ENCODE measurements at places on chromosomes 6 and 20.

- DNase-seq: no peak
These were observed 9.1 kb upstream of the BPIFA2 start for GRCh38 chr20:33158637-33159385.

DNA sequence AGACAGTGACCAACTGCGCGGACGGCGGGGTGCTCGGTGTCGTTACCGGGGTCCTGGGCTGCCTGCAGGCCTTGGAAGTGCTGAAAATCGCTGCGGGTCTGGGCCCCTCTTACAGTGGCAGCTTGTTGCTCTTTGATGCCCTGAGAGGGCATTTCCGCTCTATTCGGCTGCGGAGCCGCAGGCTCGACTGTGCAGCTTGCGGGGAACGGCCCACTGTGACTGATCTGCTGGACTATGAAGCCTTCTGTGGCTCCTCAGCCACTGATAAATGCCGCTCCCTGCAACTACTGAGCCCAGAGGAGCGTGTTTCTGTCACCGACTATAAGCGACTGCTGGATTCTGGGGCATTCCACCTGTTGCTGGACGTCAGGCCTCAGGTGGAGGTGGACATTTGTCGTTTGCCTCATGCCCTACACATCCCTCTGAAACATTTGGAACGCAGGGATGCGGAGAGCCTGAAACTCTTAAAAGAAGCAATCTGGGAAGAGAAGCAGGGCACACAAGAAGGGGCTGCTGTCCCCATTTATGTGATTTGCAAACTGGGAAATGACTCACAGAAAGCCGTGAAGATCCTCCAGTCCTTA is 1.0 kb downstream of the MOCS3 start:
- no peak for DNase-seq

- DNase-seq: no peak
These were observed 5.9 kb upstream of the IRF4 start for GRCh38 chr6:385614-386013.

- no peak for DNase-seq
These were observed 385.9 kb upstream of the JAG1 start for GRCh38 chr20:11059659-11060058.

GRCh38 chr6:112016320-112016719 is 37.6 kb upstream of the CCN6 start:
- no peak for DNase-seq

DNA sequence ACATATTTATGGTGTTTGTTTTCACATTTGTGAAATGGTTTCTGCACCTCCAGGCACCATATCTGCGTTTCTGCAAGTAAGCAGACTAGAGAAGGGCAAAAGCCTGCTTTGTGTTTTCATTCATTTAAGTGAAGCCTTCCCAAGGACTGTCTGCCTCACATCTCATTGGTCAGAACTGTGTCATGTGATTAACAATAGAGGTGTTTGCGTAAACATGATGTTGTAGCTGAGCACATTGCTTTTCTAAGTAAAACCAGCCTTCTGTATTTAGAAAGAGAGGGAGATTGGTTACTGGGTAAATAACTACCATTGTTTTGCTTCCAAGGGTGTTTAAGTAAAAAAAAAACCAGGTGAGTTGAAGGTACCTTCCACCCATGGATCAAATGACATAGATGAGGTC is 39.7 kb downstream of the SH3BGRL2 start:
- DNase-seq: no peak

DNA sequence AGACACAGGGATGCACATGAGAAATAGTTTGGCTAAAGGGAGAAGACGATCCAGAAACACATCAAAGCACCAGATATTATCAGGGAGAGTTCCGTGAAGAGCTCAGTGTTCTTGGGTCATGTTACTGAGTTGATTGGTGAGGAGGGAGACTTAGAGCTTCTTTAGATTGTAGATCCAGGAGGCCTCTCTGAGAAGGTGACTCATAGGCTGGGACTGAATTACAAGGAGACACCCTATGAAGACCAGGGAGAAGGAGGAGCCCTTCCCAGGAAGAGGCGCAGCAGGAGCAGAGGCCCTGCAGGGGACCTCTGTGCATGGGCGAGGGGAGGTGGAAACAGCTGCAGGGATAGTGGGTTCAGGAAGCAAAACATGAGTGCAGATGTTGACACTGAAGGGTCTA is 196.5 kb downstream of the SLC24A3 start:
- DNase-seq: no peak

DNA sequence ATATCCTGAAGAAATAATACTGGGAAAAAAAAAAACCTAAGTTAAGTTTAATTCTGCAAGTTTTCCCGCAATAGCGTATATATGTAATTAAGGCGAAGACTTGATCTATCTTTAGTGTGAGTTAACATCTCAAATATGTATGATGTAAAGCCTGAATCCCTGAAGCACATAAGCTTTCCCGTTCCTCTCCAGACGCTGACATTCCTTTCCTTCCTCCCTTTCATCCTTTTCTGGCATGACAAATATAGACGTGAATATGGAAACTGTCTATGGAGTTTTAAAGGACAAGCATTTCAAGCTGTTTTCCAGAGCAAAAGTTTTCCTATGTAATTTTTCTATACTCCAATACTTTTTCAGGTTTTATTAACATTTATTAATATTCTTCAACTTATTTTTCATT is 637.0 kb downstream of the COL12A1 start:
- no peak for DNase-seq

DNA sequence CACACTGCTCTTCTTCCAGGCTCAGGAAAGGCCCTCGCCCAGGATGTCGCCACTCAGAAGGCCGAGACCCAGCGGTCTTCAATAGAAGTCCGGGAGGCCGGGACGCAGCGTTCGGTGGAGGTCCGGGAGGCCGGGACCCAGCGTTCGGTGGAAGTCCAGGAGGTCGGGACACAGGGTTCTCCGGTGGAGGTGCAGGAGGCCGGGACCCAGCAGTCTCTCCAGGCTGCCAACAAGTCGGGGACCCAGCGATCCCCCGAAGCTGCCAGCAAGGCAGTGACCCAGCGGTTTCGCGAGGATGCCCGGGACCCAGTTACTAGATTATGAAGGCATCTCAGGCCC is 1.0 kb downstream of the KHDC3L start:
- no peak for DNase-seq

DNA sequence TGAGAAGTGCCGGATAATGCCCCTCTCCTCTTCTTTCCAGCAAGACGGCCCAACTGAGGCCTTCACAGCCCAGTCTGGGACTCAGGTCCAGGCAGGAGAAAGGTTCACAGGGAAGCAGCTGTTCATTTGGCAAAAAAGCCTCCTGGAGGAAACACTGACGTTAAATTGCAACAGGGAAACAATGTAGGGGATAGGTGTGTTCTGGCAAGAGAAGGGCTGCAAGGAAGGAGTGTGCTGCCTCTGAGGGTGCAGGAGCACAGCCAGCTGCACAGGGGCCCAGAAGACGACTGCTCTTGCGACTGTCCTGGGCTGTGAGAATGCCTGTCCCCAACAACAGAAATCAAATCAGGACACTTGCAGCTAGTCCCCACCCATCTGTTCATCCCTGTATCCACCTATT is 70.6 kb upstream of the PMEPA1 start:
- DNase-seq: no peak

DNA sequence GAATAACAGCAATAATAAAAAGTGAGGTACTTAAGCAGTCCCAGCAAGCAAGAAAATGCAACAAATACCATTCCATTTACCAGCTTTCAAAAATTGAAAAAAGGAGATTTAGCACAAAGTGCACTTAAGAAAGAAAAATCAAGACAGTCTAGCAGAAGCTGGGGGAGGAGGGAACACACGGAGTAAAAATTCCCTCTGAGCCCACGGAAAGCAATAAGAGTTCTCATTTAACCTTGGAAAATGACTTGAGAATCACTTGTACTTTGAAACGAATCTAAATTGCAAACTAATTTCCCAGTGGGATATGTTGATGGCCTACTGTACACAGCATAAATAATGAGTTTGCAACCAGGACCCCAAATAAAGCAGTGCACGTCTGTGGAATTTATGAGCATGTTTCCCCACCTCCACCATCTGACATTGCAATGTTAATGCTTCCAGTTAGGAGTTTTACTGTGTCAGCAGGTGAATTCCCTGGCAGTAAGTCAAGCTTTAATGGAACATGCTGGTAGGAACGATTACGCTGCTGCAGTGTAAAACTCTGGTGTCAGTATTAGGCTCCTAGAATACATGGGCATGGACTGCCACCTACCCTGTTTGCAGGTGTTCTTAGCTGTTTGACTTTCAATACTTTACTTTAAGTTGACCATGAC is 386.8 kb downstream of the HDGFL1 start:
- DNase-seq: no peak

GRCh38 chr20:34940081-34940481 is 15.5 kb downstream of the GSS start:
- no peak for DNase-seq

GRCh38 chr6:4727671-4728435 is 48.4 kb upstream of the CDYL start:
- no peak for DNase-seq

DNA sequence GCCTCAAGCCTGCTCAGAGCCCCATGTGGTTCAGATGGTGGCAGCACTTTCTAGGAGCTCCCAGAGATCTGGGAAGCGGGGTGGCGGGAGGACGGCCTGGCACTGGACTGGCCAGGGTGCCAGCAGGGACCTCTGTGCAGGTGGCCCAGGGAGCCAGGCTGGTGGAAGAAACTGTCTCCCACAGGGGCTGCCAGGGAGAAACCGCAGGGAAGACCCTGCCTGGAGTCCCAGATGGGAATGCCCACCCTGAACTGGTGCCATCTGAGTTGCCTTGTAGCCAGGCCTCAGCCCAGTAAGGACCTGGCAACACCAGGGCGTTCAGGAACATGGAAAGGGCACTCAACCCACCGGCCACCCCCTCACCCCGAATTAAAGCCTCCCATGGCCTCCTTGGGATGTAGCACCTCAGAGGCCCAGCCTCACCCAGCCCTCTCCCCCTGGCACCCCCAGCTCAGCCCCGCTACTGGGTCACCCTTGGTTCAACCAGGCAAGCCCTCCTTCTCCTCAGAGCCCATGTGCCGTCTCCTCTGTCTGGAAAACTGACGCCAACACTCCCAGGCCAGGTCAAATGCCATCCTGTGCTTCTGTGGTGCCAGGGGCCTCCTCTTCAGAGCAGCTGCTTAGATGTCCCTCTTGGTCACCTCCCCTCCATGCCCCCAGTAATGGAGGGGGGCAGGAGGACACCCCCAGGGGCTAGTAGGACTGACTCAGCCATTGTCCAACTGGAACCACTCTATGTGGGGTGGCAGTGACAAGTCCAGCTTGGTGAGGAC is 5.9 kb upstream of the C20orf144 start:
- DNase-seq: no peak

DNA sequence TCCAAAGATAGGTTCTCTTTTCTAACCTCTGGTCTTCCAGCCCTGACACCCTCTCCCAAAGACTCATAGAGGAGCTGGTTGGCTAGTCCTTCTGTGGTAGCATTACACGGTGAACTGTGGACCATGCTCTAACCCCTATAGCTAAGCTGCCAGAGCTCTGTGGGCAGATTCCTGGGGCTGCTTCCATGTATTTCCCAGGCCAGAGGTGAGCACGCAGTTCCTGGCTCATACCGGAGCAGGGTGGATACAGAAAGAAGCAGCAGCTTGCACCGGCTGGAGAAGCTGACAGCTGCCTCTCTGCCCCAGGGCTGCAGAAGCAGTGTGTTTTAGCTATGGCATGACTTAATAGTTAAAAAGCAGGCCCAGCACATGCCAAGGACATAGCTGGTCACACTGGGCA is 84.1 kb upstream of the FOXP4 start:
- no peak for DNase-seq

DNA sequence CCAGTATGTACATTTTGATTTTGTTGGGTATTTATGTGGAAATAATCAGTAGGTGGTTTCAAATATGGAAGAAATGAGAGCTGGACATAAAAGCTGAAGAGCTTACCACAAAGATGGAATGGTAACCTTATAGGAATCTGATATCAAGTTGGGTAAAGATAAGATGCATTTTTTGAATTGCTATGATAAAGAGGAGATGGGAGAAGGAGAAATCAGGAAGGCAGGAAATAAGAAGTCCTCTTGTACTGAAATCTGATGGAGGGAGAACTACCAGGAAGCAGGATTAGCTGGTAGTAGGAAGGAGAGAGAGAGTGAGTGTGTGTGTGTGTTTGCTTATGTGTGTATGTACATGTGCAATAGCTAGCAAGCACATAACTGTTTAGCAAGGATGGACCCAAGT is 468.4 kb downstream of the PHF3 start:
- no peak for DNase-seq

GRCh38 chr6:80689716-80690395 is 583.4 kb downstream of the BCKDHB start:
- DNase-seq: no peak

- no peak for DNase-seq
These were observed 499.6 kb upstream of the SULF2 start for GRCh38 chr20:48284837-48285236.

- DNase-seq: no peak
These were observed 126.5 kb downstream of the DLL1 start for GRCh38 chr6:170164271-170164900.

GRCh38 chr6:160348223-160349019 is at the start of gene SLC22A3:
Gene SLC22A3, plus strand, starts transcription at chr6:160348378. Its CDS starts 42 bp downstream, at chr6:160348420.
- no peak for DNase-seq

DNA sequence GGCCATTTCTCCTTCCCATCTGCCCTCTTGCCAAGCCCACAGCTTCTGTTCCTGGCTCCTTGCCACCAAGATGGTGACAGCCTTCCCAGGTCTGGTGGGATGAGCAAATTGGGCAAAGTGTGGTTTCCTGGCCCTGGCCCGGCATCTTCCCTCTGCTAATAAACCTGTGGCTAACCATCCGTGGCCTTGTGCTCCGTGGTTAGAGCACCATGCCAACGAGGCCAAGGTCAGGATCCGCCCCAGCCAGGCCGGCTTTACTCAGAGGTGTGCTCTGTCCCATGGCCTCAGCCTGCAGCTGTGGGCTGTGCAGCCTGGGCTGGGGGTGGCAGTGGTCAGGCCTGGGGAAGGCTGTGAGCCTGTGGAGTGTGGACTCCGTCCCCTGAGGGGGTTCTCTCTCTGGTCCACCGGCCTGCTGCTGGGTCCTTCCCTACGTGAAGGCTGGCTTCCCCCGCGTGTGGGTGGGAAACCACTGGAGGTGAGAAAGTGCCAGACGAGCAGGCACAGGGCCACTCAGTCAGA is 117.4 kb downstream of the VEGFA start:
- DNase-seq: no peak

GRCh38 chr6:26536571-26537159 is 1.5 kb upstream of the HMGN4 start:
- no peak for DNase-seq

DNA sequence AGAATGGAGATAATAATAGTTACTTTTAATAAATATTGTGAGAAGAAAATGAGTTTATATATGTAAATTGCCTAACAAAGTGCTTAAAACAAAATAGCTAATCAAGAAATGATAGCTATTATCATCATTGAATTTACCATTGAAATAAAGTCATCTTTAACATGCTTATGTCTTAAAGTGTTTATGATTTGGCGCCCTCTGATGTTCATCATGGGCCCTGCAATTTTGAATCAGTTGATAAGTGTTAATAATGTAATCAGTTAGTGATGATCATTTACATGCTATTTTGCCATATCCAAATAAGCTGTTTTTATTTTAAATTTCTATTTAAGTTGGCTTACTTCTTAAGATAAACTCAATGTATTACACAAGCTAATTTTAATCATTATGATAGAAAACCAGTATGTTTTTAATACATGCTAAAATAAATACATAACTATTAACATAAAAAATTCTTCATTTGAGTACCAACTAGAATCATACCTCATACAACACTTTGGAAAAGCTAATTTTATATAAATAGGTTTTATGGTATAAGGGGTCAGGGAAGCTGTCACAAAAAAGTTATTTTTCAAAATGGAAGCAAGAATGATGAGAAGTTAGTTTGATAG is 39.2 kb upstream of the TPD52L1 start:
- DNase-seq: no peak

GRCh38 chr6:162963861-162964260 is 236.1 kb downstream of the PACRG start:
- no peak for DNase-seq

GRCh38 chr20:57391439-57392301 is 474 bp downstream of the RBM38 start:
- DNase-seq: no peak

Data from T-helper 22 cell (primary cell).